ENCODE measurements at places on chromosomes 2 and 18.

DNA sequence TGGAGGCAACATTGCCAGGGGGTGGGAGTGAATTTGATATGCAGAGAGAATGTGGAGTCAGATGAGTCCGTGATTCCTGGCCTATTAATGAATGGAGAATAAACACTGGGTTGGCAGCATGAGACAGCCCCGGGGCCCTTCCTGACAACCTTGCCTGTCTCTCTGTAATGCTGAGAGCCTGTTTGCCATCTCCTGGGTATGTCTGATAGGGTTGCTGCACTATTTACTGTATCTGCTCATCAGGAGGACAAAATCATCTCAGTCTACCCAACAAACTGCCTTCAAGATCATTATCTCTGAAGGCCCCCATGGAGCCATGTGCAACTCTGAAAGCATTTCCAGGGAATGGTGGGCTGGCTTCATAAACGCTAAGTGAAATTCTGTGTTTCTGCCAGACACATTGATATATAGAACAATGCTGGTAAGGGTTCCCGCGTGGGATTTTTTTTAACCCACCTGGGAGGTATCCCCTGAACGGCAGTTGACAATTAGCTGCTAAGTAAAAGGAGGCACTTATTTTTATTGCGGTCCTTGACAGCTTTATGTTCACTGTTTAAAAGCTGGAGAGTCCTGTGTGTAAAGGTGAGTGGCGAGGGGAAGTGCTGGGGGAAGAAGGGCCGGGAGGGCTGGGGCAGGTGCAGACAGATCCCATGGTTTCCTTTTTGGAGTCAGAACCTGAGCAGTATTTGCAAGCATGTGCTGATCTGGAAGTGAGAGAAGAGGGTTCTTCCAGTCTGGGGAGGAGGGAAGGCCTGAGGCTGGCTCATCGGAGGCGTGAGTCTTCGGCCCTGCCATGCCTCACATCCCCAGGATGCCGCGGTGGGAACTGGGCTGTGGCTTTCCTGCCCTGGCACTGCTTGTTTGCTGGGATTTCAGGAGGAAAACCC lies 64.8 kb downstream of the ARHGAP25 start:
- no peak for DNase-seq

DNA sequence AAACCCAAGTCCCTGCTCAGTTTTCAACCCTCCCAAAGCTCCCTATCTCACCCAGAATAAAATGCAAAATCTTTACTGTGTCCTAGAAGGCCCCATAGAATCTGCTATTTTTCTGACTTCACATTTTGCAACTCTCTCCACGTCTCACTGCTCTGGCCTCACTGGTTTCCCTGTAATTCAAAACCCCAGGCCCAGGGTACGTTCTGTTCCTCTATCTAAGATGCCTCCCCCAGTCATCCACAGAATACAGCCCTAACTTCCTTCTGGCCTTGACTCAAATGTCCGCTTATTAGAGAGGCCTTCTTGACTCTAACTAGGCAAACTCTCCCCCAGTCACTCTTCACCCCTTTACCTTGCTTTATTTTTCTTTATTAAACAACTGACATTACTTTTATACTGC lies 42.0 kb downstream of the FAM161A start:
- DNase-seq = no peak

- no peak for DNase-seq
Observed at GRCh38 chr2:200377355-200378336, 71.2 kb downstream of the SPATS2L start.

- DNase-seq = no peak
Observed at GRCh38 chr2:164917296-164917903, 37.9 kb downstream of the SLC38A11 start.

DNA sequence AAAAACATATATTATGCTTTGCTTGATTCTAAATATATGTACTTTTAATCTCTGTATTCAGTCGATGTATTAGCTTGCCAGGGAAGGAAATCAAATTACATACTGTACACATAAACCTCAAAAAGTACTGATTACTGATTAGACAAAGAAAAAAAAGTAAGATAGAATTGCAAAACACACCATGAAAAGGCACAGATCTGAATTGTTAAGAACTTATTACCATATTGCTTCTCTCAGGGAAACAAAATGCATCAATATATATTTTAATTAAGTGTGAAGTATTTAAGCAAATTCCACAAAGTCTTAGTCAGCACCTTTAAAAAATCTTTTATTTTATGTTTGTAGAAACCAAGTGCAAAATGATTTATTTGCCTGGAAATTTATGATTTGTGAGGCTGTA lies 309.3 kb downstream of the RNF144A start:
- DNase-seq = no peak

Measured in T follicular helper cell (primary cell).